Vagina (tissue), 2 donors: ENCODE measurements at places on chromosomes 3 and 15.

- no peaks in the 10 kb centered on the region for H3K4me1 ChIP-seq
- H3K27me3 ChIP-seq, result no peaks in the 10 kb centered on the region
- no peak overlapping the region for H3K4me3 ChIP-seq
- H3K36me3 ChIP-seq, result no peaks in the 10 kb centered on the region
- H3K27ac ChIP-seq, result no peak overlapping the region
These were observed 31.7 kb downstream of the ATP2C1 start for GRCh38 chr3:130925628-130926027.

GRCh38 chr3:183554377-183554776 lies 1.1 kb downstream of the KLHL6 start:
- H3K27ac ChIP-seq, result no peak overlapping the region
- H3K27me3 ChIP-seq, result no peaks in the 10 kb centered on the region
- H3K36me3 ChIP-seq, result no peaks in the 10 kb centered on the region
- DNase-seq, result no peak

DNA sequence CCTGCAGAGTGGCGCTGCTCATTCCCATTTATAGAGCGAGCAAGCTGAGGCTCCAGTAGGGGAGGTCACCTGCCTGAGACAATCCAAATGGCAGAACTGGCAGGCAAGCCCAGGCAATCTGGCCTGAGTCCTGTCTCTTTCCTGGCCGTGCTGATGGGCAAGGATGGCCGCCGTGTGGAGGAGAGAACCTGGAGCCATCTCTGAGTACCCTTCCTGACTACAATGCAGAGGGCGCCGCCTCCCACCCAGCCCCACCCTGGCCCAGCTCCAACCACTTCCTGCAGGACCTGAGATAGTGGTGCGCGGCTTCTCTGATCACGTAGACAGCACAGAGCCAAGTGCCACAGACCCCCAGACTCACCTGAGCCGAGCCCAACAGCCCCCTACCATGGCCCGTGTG lies 7.0 kb downstream of the TLR9 start:
- H3K4me3 ChIP-seq, result no peak overlapping the region
- DNase-seq, result no peak
- no peaks in the 10 kb centered on the region for H3K36me3 ChIP-seq
- H3K27me3 ChIP-seq, result no peaks in the 10 kb centered on the region
- H3K27ac ChIP-seq, result peak overlapping the region; percentile 58

- H3K27me3 ChIP-seq, result no peaks in the 10 kb centered on the region
- H3K27ac ChIP-seq, result no peak overlapping the region
- no peaks in the 10 kb centered on the region for H3K4me1 ChIP-seq
- DNase-seq, result no peak
These were observed 13.6 kb upstream of the COMMD2 start for GRCh38 chr3:149765762-149766334.

GRCh38 chr15:76866716-76867321 lies 38.3 kb downstream of the SCAPER start:
- peaks cover 11% of the 10 kb centered on the region for H3K4me1 ChIP-seq
- H3K27me3 ChIP-seq, result no peaks in the 10 kb centered on the region
- H3K36me3 ChIP-seq, result no peaks in the 10 kb centered on the region
- no peak overlapping the region for H3K27ac ChIP-seq
- no peak overlapping the region for H3K4me3 ChIP-seq
- no peak for DNase-seq

GRCh38 chr3:29412110-29412509 lies 131.2 kb downstream of the RBMS3 start:
- DNase-seq, result no peak
- H3K4me3 ChIP-seq, result no peak overlapping the region
- no peaks in the 10 kb centered on the region for H3K27me3 ChIP-seq
- peaks cover 8% of the 10 kb centered on the region for H3K4me1 ChIP-seq
